ENCODE measurements at places on chromosomes 5 and 9.

DNA sequence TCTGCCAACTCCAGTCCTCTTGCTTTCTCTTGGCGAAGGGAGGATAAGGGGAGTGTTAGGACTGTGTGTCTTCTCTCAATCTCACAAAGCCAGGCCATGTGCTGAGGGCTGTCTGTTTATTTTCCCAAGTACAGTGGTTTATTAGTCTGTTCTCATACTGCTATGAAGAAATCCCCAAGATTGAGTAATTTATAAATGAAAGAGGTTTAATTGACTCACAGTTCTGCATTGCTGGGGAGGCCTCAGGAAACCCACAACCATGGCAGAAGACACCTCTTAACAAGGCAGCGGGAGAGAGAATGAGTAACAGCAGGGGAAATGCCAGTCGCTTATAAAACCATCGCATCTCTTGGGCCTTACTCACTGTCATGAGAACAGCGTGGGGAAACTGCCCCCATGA, 36.2 kb upstream of the CKS2 start:
- no peak for DNase-seq

GRCh38 chr5:109589986-109590385, 99.7 kb upstream of the MAN2A1 start:
- DNase-seq: peak; percentile 12

GRCh38 chr9:119101048-119101447, 268.2 kb downstream of the BRINP1 start:
- no peak for DNase-seq

- DNase-seq: no peak
Observed at GRCh38 chr9:87602933-87603643, 105.4 kb downstream of the DAPK1 start.

DNA sequence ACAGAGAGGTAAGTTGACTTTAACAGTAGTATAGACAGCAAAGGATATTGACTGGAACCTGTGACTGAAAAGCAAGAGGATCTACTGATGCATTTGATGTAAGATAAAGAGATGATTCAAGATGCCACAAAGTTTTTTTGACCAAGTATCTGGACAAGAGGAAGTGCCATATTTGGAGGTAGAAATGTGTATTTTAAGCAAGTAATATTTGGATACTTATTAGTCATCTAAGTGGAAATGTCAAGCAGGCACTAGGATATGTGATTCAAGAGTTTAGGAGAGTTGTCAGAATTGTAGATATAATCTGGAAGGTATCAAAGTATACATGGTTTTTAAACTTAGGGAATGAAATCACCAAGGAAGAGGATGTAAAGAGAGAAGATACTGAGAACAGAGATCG, 686.1 kb upstream of the CHD1 start:
- DNase-seq: no peak

DNA sequence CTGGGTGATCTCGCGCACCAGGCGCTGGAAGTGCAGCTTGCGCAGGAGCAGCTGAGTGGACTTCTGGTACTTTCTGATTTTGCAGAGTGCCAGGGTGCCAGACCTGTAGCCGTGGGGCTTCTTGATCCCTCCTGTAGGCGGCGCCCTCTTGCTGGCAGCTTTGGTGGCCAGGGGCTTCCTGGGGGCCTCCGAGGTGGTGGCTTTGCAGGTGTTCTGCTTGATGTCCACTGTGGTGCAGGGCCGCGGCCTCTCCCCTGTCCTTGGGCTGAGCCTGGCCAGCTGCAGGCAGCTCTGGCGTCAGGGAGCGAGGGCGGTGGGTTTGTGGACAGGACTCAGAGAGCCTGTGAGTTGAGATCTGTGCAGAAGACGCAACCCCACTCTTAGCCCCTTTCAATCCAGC, 36.1 kb downstream of the TAF11L14 start:
- DNase-seq: no peak

- no peak for DNase-seq
Observed at GRCh38 chr5:156405988-156406387, 79.0 kb downstream of the SGCD start.

DNA sequence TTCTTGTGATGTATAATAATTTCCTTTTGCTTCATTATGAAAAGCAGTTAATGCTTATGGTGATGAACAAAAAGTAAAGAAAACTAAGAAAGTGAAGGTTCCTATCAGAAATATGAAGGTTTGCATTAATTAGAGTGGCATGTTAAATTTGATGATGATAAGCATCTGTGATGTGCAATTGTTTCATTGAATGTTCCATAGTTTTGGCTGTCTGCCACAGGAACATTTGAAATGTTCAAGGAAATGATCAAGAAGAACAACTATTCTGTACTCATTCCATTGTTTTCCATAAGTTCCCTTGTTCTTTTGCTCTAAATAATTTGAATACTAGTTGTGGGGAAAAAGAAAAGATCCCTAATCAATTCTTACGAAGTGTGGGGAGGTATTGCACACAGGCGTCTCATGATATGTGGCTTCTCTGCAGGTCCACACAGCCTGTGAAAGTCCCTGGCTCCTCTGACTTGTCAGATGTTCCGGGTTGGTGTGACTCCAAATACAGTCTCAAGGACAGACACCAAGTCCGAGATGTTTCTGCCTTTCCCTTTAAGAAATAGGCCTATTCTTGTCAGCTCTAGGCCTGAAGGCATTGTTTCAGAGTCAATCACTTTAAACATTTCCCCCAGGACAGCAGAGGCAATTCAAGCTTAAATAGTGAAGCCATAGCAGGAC, 152.6 kb upstream of the MAST4 start:
- DNase-seq: no peak

- no peak for DNase-seq
Observed at GRCh38 chr9:34579104-34579807, 10.3 kb downstream of the CNTFR start.

DNA sequence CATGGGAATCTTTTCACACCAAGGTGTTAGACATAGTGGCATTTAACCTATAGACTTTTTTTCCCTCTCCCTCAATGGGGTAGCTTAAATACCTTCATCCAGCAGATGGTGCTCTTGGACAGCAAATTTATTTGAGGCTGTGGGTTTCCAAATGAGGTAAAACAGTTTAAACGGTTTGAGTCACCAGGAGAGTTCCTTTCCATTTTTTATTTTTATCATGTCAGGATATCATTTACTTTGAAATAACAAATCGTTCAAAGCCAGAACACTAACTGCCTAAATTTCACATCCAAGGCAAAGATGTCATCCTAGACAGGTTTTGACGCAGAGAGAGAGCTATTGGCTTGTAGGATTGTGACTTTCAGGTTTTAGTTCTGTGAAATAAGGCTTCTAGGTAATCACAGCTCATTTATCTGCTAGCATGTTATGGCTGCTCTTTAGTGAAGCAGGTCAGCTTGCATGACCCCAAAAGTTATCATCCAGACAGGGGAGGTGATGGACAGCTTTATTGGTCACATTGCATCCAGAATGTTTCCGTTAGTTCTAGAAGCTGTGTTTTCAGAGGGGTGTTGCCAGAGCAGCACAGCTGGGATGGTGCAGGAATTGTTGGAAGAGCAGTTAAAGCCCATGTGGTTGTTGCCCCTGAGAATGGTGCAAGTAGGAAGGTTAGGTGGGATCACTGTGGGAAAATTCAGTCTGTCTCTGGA, 69.8 kb downstream of the KDM4C start:
- peak; percentile 27 for DNase-seq

DNA sequence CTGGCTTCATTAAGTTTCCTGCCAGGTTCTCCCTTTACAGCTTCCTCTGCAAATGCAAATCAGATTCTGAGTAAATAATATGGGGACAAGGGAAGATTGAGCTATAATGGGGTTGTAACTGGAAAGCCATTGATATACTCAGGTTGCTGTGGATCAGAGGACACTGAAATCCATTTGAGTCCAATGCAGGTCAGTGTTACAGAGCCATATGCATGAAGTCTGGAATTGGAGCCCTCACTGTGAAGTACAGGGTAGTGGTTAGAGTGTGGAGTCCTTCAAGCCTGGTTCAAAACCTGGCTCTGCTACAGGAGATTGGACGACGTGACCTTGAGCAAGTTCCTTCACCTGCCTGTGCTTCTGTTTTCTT, 48.7 kb downstream of the TIMD4 start:
- no peak for DNase-seq

- no peak for DNase-seq
Observed at GRCh38 chr9:27205198-27205597, 91.8 kb downstream of the EQTN start.

GRCh38 chr5:168346417-168346816, 55.0 kb downstream of the WWC1 start:
- no peak for DNase-seq

DNA sequence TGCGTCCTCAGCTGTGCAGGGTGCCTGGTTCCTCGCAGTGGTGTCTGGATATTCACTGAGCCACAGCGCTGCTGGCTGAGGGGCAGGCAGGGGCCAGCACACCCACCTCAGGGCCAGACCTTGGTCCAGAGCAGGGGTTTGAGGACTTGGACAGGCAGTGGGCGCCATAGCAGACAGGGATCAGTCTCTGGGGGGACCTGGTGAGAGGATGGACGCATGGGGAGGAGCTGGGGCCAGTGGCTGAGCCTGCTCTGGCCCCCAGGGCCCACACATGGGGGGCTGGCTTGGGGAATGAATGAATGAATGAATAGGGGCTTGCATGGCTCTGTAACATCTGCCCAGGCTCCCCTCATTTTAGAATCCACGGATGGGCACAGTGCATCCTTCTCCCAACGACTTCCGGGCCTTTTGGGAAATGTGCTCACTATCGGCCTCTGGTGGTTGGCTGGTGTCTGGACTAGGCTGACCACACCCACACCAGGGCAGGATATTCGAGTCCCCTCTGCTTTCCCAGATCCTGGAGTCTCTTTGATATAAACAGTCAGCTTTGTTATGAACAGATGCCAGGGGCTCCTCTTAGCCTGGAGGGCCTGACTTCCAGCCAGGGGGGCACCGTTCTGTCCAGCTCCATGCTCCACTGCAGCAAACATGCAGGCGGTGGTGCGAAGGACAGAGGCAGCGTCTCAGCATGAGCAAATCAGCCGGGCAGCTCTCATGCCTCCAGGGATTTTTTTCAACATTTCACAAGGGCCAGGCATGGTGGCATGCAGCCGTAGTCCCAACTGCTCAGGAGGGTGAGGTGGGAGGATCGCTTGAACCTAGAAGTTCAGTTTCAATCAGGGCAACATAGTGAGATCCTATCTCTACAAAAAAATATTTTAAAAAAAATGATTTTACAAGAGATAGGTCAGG, 62.6 kb downstream of the NEK6 start:
- peak; percentile 32 for DNase-seq

- no peak for DNase-seq
Observed at GRCh38 chr9:107447081-107447480, 42.5 kb downstream of the KLF4 start.

- DNase-seq: no peak
Observed at GRCh38 chr9:126612813-126613641, 701 bp upstream of the LMX1B start.

- no peak for DNase-seq
Observed at GRCh38 chr5:167943343-167943742, 348.1 kb upstream of the WWC1 start.

- peak; percentile 64 for DNase-seq
Observed at GRCh38 chr9:136978073-136978864, 965 bp downstream of the PTGDS start.

DNA sequence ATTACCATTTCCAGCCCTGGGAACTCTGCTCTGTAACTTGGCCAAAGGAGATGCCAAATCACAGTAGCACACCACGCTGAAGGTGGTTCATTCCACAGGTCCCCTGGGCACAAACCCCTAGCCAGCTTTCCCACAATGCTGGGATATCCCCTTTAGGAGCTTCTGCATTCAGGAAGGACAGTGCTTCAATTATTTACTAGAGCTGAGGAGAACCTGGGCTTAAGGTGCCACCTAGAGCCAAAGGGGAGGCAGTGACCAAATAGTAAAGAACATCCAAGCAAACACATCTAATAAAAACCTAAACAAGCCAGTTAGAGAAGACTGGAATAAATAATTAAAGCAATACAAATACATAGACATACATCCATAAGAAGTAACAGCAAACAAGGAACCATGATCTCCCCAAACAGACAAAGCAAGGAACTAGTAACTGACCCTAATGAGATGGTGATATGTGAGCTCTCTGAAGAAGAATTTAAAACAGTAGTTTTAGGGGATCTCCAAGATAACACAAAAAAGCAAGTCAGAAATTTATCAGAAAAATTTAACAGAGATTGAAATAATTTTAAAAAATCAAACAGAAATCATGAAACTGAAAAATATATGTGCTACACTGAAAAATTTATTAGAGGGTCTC, 14.6 kb downstream of the KIF4B start:
- DNase-seq: no peak

DNA sequence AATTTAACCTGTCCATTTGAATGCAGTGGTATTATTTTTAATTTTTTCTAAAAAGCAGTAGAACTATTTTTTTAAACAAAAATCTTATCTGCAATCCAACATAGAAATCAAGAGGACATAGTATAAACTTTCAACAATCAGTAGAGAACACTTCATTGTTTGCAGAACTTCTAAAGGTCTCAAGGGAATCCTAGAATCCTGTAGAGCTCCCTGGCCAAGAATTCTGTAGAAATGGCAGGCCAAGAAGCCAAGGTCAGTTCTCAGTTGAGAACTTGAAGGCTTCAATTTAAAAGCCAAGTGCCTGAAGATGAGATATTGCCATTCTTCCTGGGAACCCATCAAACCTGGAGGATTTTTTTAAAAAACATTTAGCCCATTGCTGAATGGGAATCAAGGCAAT, 199.2 kb upstream of the KLF4 start:
- no peak for DNase-seq

GRCh38 chr9:134835448-134835847, 45.2 kb upstream of the FCN2 start:
- DNase-seq: no peak

- no peak for DNase-seq
Observed at GRCh38 chr9:3931058-3931457, 368.8 kb downstream of the GLIS3 start.

GRCh38 chr5:174303035-174303434, 257.5 kb downstream of the NSG2 start:
- DNase-seq: no peak

DNA sequence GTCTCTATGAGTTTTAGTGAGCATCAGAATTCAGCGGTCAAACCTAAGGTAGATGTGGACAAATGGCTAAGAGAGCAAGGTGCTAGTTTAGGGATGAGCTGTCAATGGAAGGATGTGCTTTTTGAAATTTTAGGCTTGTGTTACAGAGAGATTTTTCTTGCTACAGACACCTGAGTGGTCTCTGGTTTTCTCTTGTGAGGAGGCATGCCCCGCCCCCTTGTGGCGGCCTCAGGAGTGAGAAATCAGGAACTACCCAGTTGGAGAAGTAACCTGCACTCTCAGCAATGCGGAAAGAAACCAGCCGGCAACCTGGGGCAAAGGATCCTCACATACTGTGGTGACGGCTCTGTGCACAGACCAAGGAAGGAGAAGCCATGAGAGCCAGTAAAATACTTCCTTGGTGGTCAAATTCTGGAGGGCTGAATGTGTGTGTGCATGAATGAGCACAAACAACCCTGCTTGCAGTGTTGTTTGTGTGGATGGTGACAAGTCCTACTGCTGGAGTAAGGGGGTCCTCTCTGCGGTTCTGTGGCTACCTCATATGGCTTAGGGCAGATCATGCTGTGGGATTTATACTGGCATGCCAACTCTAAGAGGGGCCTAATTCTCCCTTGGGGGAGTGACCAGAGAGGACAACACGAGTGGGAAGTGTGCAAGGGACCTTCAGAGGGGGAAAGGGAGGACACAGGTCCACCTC, 16.7 kb upstream of the HSD17B4 start:
- DNase-seq: peak; percentile 82

GRCh38 chr9:1216532-1216931, 166.4 kb downstream of the DMRT2 start:
- DNase-seq: no peak

- no peak for DNase-seq
Observed at GRCh38 chr5:141567513-141568117, 51.2 kb downstream of the DIAPH1 start.

- DNase-seq: no peak
Observed at GRCh38 chr5:147517383-147517782, 7.5 kb upstream of the DPYSL3 start.

All from CD4-positive, alpha-beta T cell treated with Interleukin-6 for 4 hours (primary cell).